ENCODE measurements at places on chromosomes 3 and 15.

GRCh38 chr3:58333206-58334012 is 717 bp downstream of the PXK start:
- peak; percentile 21 for DNase-seq

GRCh38 chr3:101531473-101532086 is 18.6 kb upstream of the SENP7 start:
- no peak for DNase-seq

GRCh38 chr3:15345608-15346137 is 13.3 kb upstream of the SH3BP5 start:
- DNase-seq, result no peak

GRCh38 chr15:48590723-48591122 is 54.8 kb downstream of the FBN1 start:
- no peak for DNase-seq

- no peak for DNase-seq
These were observed 65.8 kb downstream of the MB21D2 start for GRCh38 chr3:192851821-192852372.

- DNase-seq, result no peak
These were observed 124.7 kb upstream of the RAD18 start for GRCh38 chr3:9087831-9088413.

DNA sequence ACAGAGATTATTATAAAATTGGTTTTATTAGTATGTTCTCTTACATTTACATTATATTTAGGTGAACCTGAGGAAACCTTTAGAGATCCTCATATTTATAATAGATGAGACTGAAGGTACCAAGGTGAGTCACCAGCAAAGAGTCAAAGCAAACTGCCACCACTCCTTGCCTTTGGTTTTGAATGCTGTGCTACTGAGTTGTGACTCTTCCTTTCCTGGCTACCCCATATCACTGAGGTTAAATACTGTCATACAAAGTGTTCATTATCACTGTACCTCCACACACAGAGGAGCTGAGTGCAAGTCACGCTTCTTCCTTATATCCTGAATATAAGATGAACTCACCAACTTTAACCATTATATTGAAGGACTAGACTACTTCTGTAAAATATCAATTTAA is 168.2 kb downstream of the CBLB start:
- DNase-seq, result no peak
